NCI-H1092 (cell line): ENCODE measurements at places on chromosomes 13 and 19.

GRCh38 chr13:25018729-25019115 is 77.2 kb upstream of the PABPC3 start:
- DNase-seq: no peak

DNA sequence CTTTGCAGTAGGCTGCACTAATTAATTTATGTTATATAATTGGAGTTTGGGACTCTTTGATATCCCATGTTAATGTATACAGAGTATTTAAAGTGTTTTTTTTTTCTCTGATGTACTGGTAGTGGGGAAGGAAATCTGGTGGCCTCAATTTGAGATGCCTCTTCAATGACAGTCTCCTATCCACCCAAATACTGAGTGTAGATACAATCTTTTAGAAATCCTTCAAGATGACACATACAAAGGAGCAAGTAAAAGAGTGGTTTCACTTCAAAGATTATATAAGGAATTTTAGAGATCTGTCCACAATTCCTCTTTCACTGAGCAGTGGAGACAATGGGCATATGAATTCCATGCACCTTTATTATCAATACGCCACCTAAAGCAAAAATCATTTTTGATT is 15.1 kb downstream of the NALCN start:
- no peak for DNase-seq

DNA sequence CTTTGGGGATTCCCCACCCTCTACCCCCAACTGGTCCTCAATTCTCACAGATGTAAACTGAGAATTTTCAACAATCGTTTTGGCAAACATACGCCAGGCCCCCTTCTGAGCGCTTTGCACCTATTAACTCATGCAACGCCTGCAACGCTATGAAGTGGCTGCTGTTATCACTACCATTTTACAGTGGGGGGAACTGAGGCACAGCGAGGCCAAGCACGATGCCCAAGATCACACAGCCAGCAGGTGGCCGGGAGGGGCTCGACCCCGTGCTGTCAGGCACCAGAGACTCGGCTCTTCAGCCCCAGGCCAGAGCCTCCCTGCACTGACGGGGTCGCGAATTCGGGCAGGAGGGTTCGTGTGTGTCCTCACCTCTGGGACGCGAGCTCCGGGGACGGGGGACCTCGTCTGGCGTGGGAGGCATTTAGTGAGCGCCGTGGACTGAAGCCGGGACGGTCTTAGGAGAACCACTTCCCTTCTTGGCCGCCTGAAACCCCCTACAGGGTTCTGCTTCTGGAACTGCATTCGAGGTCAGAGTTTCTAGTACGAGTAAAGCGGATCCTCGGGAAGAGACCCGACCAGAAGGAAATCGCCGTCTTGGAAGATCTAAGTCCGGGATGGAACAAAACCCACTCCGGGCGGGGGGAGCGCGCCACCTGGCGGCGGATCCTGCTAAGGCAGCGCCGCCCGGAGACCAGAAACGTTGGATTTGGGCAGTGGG is 21.0 kb downstream of the ZNF114 start:
- peak; percentile 3 for DNase-seq

GRCh38 chr19:45668342-45668871 is 386 bp downstream of the GIPR start:
- no peak for DNase-seq

GRCh38 chr19:19597809-19598306 is 20.6 kb downstream of the PBX4 start:
- no peak for DNase-seq

GRCh38 chr13:110301083-110301482 is 5.9 kb downstream of the COL4A1 start:
- DNase-seq: no peak

DNA sequence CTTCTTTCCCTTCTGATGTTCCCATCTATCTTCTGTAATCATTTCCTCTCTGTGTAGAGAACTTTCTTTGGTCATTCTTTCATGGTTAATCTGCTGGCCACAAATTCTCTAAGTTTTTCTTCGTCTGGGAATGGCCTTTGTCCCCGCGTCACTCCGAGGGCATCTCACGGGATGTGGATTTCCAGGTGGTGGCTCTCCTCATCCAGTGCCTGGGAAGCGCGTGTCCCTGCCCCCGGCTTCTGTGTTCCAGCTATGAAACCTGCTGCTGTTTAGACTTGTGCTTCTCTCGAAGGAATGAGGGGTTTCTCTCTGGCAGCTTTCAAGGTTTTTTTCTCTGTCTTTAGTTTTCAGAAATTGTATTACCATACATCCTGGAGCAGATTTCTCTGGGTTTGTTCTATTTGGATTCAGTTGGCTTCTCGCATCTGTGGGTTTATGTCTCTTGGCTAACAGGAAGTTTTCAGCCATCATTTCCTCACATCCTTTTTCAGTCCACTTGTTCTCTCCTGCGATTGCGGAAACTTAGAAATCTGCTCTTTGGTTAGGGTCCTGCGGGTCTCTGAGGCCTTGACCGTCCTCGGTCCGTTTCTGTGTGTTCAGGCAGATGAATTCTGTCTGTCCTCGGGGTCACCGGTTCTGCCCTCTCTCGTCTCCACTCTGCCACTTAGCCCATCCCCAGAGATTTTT is 36.9 kb upstream of the DCUN1D2 start:
- no peak for DNase-seq

- DNase-seq: peak; percentile 40
These were observed 51.6 kb downstream of the SACS start for GRCh38 chr13:23381866-23382265.

DNA sequence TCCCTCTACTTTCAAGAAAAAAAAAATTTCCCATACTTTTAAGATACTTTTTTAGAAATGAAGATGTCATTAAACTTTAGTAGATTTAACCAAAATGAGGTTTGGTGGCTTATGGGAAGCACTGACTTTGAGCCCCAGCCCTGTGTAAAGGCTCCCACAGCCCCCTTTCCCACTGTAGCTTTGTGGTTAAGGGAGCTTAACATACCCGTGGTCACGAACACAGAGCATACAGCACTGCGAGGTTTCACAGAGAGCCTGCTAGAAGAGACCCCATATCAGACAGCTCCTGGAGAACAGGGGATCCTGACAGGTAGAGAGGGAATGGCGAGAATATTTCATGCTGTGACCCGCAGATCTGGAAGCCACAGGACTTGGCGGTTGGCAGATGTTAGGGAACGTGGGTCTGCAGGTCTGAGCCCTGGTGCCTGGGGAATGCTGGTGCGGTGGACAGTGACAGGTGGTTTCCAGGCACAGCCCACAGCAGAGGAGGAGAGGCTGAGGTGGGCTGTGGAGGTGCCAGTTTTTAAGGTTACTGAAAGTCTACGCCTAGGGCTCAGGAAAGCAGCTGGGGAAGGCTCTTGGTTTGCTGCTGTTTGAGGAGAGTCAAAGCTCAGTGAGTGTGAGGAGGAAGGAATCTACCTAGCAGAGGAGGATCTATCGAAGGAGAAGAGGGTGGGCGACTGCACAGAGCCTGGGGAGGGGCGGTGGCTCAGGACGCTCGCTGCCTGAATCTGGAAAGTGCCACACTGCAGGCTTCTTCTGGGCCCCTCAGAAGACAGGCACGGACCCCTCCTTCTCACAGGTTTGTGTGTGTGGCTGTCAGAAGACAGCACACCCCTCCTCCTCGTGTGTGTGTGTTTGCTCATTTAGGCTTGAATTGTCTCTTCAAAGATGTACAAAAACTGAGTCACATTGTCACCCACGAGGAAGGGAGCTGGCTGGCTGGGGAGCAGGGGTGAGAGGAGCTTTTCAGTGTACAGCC is 49.9 kb downstream of the SLC7A9 start:
- no peak for DNase-seq

DNA sequence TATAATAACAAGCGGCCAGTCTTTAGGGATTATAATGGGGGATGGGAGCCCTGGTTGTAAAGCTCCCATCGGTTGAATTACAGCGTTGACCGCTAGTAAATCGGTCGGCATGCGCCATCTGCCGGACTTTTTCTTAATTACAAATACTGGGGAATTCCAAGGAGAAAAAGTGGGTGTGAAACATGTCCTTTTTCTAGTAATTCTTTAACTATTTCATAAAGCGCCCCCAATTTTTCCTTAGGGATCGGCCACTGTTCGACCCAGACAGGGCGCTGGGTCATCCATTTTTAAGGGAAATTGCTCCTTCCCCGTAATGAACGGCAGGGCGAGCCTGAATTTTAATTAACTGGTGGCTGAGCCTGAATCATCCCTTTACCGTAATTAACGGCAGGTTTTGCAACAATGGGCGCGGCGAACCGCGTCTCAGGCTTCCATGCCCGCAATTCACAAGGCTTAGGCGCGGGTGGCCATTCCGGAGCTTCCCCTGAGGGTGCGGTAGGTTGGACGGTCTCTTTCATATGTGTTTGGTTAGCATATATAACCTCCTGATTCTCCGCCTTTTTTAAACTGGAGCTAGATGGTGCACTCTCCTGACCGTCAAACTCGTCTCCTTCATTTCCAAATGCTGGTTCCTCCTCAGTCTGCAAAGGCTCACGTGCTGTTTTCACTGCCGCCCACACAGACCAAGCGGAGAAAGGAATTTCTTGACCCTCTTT is 30.2 kb upstream of the EVI5L start:
- peak; percentile 21 for DNase-seq

DNA sequence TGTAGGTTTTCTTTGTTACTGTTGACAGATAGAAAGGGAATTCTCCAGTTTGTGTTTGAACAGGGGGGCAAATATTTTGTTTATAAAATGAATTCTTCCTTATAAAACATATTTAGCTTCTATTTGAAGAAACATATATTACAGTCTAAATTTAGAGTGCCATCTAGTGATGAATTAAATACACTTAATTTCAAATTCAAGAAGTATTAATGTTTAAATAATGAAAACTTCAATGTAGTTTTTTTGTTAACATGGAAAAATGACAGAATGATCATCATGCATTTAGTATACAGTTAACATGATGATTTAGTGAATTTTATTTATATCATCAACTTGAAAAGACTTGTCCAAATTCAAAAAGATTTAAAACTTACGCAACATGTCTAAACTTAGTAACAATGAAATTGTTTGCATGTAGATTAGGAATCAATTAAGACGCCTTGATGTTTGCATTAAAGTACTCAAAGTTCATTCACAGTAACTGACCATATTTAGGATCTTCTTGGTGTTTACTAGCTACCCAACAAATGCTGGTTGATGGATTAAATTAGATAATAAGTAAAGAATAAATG is 765.9 kb upstream of the SLITRK1 start:
- no peak for DNase-seq

DNA sequence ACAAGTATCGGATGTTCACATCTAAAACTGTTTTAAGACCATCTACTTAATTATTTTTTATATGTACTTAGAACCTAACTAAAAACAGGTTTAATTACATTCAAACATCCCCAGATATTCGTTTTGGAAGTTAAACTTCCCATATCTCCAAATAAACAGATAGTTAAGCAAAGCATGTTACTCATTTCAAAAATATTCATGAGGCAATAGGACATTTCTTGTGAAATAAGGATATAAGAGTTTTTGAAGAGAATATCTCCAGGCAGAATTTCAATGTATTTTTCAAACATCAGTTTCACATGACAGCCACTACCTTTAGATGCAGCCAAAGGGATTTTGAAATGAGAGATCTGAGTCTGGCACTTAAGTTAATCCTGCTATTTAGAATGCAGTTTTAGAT is 697.5 kb downstream of the SLITRK1 start:
- no peak for DNase-seq

- peak; percentile 51 for DNase-seq
These were observed 10.2 kb upstream of the JSRP1 start for GRCh38 chr19:2266183-2266993.

DNA sequence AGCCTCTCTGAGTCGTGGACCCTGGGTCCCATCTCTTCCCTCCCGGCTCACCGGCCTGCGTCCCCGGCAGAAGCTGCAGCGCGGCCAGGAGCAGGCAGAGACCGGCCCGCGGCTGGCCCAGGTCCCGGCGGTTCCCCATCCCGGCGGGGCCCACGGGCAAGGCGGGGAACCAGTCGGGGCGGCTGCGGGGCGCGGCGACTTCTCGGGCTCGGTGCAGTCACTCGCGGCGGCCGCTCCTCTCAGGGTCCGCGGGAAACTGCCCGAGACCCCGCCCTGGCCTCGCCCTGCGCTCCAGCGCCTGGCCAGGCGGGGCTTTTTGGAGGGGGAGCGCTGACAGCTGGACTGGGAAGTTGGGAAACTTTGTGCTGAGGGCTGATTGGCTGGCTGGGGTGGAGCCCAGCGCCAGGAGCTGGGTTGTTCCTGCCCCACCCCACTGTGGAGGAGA is at the start of gene COL5A3:
COL5A3 (minus strand) TSS at position 258 of the 445 bp plus-strand sequence; CDS start at position 139, 119 bp downstream.
- no peak for DNase-seq

- DNase-seq: no peak
These were observed 17.9 kb upstream of the TINCR start for GRCh38 chr19:5585461-5586299.

DNA sequence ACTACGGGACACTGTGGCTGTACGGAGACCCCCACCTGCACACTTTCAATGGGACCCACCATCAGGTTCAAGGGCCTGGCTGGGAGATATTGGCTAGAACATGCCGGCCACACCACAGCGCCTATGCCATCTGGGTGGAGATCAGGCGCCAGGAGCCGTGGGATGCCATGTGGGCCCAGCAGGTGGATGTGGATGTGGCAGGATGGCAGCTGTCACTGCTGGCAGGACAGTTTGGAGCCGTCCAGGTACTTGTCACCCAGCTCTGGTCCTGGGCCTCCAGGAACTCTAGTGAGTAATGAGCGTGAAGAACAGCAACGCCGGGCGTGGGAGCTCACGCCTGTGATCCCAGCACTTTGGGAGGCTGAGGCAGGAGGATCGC is 15.7 kb upstream of the FXYD3 start:
- DNase-seq: no peak

DNA sequence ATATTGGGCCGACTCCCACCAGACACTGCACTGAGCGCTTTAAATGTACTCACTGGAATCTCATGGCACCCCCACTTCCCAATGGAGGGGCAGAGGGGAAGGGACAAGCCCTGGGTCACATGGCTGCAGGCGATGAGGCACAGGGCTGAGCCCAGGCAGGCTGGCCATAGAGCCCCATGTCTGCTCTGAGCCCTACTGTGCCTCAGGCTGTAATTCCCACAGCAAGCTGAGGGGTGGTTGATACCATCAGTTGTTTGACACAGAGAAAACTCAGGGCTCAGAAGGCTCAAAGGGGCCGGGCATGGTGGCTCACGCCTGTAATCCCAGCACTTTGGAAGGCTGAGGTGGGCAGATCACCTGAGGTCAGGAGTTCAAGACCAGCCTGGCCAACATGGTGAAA is 25.1 kb downstream of the RFX1 start:
- no peak for DNase-seq

GRCh38 chr13:66520511-66521355 is 709.4 kb downstream of the PCDH9 start:
- no peak for DNase-seq

GRCh38 chr13:52160506-52160905 is 1.1 kb upstream of the NEK3 start:
- DNase-seq: no peak

DNA sequence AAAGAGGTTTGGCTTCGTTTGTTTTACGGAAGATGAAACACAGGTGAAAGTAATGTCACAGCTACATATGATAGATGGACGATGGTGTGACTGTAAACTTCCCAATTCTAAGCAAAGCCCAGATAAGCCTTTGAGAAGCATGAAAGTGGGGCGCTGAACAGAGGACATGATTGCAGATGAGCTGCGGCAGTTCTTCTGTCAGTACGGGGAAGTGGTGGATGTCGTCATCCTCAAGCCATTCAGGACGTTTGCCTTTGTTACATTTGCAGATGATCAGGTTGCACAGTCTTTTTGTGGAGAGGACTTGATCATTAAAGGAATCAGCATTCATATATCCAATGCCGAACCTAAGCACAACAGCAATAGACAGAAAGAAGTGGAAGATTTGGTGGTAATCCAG is 111.5 kb upstream of the DIAPH3 start:
- no peak for DNase-seq
